ELR (cell line): ENCODE measurements at places on chromosomes 5 and 9.
A peak's percentile ranks its signal among the peaks of the same experiment; 100 is the strongest.

GRCh38 chr9:71521132-71521531 is 247.2 kb downstream of the CEMIP2 start:
- no peak for DNase-seq

DNA sequence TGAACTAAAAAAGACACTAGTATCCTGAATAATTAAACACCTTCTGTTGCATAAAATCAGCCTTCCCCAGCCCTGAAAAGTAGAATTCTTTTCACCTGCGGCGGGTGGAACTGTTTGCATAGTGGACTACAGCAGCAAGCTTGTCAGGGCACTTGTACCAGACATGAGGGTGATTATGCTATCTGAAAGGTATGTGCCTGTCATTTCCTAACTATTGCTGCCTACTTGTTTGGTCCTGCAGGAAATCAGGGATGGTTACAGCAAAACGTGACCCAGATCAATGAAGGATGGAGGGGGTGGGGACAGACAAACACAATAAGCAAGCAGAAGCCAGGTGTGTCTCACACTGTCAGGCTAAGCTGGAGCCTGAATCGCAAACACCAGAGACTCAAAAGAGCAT is 385.6 kb downstream of the MLLT3 start:
- peak; percentile 1 for DNase-seq

DNA sequence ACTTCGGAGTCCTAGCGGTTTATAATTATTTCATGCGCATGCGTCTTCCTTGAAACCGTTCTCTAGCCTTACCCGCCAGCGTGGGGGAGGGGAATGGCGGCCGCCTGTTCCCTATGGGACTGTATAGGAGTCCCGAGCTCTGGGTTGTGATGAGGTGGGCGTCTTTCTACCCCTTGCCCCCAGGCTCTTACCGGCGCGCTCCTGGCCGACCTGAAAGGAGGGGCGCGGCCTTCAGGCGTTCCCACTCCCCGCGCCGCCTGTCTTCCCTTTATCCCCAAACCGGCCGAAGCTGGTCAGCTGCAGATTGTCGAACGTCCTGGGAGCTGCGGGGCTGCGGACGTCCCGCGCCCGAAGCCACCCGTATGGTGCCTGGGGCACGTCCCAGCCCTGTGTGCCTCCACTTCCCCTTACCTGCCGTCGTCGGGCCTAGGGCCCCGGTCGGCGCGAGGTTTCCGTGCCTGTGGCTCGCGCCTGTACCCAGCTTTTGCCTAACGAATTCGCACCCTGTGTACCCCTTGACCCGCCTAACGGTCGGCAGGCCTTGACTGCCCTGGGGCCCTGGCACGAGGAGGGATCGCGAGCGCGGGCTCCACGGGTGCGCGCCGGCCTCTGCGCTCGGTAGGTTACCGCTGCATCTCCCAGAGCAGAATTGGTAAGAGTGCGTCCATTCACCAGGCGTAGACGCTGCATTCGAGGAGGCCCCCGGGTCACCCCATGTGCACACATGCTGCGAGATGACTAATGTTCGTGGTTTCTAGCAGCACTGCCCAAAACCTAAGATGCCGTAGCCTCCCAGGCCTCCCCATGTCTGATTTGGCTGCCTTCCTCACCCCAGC is 653 bp upstream of the HNRNPH1 start:
- DNase-seq, result peak; percentile 93

DNA sequence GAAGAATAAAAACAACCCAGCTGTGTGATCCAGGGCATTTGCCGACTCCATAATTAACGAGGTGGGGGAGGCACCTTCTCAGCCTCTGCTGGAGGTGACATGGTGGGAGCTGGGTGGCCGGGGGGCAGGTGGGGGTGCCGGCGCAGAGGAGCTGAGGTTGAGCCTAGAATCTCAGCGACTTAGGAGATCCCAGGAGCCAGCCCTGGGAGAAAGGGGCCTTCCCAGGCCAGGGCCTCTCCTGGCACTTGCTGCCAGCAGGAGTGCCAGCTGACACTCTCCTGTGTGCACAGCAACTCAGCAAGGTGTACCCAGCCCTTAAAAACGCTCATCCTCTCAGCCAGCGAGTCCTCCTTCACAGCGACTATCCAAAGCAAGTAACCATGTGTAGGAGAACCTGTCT is 62.8 kb upstream of the FCN1 start:
- no peak for DNase-seq

DNA sequence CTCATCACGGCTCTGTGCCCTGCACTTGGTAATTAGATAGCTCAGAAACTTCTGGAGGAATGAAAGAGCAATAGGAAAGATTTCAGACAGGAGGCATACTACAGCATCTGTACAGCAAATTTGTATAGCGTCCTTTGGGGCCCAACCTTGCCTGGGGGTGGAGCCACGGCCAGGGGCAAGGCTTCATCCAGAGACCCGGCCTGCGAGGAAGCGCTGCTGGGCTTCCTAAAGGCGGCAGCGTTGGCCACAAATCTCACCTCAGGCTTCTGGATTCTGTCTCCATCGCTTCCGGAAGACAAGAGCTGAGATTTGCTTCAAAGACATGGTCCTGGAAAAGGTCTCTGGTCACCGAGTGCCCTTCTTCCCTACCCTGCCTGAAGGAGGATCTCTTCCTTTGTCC is 12.2 kb upstream of the SPATA31D1 start:
- no peak for DNase-seq

DNA sequence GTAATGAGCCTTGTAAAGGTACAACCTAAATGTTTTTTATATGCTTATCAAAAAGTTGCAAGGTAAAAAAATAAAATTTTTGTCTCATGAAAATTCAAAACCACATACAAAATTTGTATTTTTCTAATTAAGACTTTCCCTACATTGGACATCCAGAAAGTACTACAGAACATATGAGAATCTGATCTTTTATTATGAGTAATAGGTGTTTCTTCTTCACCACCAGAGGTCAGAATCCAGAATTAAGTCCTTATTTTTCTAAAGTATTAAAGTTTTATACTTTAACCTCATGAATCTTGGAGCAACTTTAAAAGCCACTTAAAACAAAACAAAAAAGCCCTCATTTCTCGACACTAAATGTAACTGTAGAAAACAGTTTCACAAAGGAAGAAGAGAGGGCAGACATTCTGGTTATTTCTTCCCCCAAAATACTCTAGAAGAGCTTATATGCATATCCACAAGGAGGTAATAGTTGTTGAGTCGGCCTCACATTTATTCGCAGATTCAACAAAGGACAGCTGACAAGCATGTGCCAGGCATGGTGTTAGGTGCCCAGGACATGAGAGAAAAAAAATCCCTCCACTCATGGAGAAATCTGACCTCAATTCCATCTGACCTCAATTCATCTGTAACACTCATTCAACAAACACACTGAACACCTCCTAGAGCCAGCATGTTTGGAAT is 69.3 kb downstream of the MLLT3 start:
- DNase-seq, result peak; percentile 33

DNA sequence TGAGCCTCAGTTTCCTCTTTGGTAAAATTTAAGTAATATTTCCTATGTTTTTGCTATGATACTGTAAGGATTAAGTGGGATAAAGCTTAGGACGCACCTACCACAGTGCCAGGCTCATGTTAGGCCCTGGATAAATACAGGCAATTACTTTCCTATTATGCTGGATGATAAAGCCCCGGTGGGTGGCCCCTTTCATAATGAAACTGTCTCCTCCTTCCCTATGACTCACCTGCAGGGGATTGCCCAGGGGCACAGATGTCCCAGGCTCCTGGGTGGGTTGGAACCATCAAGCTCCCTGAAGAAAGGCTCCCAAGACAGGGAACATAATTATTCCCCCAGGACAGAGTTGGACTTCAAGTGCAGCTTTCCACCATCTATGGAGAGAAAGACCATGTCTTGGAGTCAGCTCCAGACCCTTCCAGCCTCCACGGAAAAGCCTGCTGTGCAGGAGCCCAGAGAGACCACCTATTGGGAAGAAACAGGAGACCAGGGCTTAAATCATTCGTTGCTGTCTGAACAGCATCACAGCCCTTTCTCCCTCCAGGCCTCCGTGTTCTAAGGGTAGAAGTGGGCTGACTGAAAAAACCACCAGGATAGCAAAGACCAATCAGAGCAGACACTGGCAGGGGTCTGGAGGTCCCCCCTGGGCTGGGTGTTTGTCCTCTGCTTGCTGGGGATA is 43.2 kb upstream of the FOXE1 start:
- DNase-seq, result peak; percentile 67

- DNase-seq, result peak; percentile 57
Measured at GRCh38 chr5:171405615-171406014, 13.8 kb upstream of the FGF18 start.

DNA sequence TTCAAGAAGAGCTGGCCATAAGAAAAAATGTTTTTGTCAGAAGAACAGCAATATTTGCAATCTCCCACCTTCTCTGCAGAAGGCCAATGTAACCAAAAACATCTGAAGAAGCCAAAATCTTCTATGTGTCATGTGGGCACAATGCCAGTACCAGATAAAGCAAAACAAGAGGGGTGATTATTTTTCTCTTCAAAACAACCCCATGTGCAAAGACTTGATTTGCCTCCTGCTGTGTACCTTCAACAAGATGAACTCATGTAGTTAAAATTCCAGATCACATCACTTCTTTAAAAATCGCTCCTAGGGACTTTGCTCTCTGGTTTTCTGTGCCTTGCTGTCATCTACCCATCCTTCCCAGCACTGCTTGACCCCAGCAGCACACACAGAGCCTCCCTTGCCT is 134.0 kb upstream of the MAP3K1 start:
- DNase-seq, result no peak

DNA sequence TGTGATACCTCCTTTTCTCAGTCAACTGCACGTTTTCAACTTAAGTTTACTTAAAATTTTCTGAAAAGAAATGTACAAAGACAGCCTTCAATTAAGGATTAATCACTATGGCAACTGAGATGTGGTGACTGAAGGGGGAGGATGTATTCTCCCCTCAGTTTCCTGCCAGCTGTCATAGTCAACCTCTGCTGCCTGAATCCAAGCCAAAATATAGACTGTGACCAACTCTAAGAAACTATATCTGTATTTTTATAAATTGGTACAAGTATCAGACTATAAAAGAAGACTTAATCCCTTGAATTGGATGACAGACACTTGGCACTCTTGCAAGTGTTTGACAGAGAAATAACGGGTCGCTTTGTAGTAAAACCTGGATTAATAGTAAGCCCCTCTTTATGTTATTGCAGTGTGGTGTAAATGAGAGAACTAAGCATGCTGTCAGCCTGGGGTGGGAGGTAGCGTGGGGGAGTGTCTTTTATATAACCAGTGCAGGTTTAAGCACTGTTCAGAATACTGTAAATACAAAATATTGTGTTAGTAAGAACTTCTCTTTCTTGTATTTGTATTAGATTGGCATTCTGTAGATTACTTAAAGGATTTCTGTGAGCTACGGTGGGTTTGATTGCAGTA is 106.4 kb downstream of the ERCC6L2 start:
- no peak for DNase-seq

DNA sequence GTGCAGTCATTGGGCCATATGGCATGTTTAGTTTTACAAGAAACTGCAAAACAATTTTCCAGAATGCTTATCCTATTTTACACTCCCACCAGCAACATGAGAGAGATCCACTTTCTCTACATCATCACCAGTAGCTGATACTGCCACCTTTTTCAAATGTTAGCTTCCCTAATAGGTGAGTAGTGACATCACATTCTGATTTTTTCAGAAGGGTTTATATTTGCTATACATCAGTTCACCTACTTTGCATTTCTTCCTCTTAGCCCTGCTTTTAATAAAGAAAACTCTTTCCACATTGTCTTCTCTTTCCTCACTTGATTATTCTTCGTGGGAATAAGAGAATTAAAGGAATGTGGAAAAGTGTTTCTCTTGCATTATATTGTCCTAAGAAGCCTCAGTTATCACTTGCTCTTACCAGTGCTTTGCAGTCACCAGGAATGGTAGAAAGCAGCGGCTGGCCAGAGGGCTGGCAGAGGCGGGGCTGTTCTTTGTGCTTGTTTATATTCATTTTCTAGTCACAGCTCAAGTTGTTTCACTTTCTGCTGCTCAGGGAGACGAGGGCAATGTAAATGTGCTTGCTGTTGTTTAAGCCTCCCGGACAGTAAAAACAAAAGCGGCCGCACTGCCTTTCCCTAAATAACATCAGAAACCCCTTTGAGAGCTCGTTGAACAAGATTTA is 164.8 kb downstream of the HSD17B3 start:
- DNase-seq, result peak; percentile 65

- no peak for DNase-seq
Measured at GRCh38 chr9:131263701-131264100, 12.6 kb downstream of the FAM78A start.

- DNase-seq, result no peak
Measured at GRCh38 chr9:77677397-77677796, 29.3 kb upstream of the GNA14 start.

DNA sequence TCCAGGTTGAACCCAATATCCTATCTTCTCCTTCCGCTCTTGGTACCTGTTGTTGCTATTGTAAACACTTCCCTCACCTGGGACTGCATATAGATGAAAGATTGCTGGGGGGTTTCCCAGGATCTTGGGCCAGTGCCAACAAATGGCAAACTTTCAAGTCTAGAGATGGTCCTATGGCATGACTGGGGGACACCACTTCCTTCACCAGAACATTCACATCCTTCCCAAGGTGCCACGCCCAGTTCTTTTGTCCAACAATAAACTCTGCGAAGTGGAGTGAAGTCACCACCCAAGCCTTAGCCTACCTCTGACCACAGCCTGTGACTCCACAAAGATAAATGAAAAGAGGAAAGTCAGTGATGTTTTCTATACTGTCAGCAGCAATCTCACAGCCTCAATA is 34.4 kb downstream of the DOCK8 start:
- DNase-seq, result no peak

DNA sequence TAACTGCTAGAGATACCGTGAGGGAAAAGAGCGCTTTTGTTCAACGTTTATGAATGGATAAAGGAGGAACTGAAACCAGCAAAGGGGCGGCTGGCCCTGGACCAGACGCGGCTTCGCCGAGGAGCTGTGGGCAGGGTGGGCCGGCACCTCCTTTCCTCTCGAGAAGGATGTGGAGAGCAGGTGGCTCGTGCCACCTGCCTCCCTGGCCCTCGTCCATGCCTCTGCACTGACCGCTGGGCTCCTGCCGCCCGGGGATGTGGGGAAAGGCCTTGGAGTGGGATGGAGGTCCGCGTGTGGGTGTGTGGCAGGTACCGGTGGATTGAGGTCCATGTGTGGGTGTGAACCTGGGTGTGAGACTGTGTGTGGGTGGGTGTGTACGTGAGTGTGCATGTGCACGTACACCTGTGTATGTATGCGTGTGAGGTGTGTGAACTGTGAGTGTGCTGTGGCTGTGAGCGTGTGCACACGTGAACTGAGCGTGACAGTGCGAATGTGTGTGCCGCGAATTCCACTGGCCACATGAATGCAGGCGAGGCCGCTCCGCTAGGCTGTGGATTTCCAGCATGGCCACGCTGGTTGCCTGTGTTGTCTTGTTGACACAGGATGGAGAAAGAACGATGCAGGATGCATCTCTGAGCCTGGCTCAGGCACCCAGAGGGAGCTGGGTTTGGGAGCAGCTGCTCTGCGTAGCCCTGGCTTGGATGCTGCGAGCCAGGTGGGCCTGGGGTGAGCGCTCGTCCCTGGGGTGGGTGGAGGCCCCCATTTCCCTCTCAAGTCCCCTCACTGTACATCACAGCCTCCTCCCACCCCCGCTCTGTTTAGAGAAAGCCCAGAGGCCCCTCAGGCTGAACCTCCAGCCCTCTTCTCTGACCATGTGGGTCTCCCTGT is 4.4 kb upstream of the CEP72 start:
- no peak for DNase-seq
